Heart right ventricle (tissue), 16 donors: ENCODE measurements at places on chromosomes 5 and 9. TPM values are rescaled to one million over a fixed set of nuclear protein-coding genes. Genes with fewer than 3 reads are reported as not detected.
A peak's percentile ranks its signal among the peaks of the same experiment; 100 is the strongest.

GRCh38 chr9:80664327-80665210 lies 1024.8 kb downstream of the TLE1 start:
- no peak for DNase-seq

DNA sequence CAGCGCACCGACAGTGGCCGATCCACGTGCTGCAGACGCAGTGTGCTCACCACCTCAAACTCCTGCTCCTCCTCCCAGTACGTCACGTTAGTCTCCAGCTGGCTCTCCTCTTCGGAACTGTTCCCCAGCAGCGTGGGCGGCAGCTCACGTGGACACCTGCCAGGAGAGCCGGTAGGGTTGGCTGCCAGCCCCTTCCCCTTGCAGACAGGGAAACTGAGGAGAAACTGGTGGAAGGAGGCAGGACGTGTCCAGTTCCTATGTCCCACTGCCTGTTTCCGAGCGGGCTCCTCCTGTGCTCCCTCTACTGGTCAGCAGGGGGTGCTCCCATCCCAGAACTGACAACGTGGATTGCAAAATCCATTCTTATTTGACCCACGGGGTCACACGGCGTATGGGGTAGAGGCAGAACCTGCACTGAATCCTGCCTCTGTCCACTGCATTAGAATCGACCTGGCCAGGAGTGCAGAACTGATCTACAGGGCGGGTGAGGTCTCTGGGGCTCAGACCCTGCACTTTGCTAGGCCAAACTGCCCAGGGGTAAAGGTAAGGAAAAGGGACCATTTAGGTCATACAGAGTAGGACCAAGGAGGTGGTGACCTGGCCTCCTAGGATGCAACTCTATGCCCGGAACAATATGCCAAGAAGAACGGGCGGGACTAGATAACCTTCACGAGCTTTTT lies 25.7 kb downstream of the PDGFRB start:
- DNase-seq: peak; percentile 71

DNA sequence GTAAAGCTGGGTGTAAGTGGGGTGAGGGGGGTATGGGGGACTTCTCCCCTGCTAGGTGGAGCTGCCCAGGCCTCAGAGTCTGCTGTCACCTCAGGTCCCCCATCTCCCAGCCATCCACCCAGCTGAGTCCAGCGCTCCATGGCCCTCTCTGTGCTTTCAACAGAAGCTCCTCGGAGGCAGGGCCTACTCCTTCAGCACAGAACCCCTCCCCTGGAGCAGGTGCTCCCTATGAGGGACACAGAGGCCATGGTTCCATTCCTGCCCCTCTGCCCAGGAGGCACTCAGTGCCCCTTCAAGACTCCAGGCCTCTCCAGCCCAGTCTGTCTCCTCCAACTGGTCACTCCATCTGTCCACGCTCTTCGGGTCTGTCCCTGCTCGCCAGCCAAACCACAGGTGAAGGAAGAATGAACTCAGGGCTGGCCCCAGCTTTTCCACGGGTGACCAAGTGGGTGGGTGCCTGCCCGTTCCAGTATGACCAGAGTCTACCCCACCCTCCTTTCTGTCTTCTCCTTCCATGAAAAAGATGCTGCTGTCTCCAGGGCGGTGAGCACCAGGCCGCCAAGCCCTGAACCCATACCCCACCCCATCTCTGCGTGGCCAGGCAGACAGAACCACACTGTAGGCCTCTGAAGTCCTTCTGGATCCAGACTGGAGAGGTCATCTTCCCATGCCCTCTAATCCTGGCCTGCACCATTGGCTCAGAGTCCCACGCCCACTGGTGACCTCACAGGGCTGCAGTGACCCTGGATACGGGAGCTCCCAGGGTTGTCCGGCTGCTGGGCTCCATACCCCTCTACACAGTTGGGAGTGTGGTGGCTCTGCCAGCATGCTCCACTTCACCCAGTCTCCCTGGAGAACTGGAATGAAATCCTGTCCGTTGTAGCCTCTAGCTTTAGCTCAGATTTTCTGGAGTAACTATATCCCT lies 11.9 kb downstream of the GBGT1 start:
- no peak for DNase-seq

- DNase-seq: no peak
Observed at GRCh38 chr5:117504305-117504704, 929.7 kb upstream of the SEMA6A start.

DNA sequence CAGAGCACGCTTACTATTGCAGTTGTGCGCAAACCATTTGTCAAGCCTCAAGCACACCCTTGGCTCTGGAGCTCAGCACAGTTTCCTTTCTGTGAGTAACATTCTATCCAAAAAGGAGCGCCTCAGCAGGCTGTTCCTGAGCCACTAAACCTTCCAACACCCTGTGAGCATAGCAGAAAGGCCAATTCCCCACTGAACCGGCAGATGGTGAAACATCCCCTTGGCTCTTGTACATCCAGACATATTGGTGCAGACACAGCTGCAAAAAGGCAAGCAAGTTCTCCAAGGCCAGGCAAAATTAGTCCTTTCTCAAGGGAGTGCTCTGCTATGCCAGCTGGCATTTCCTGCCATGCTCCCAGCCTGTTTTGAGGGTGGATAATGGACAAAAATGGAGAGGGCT lies 44.1 kb upstream of the CEMIP2 start:
- DNase-seq: peak; percentile 18

GRCh38 chr9:35274993-35275392 lies 113.2 kb downstream of the UNC13B start:
- DNase-seq: no peak

- peak; percentile 72 for DNase-seq
Observed at GRCh38 chr5:1948663-1949191, 66.0 kb upstream of the IRX4 start.

Gene TMEM252
- 0.03 TPM for polyA plus RNA-seq

Gene ARL14EPL
- polyA plus RNA-seq: not detected

GRCh38 chr9:130663258-130663976 lies 977 bp upstream of the PRDM12 start:
- DNase-seq: no peak

Gene PHF24
- 0.07 TPM for polyA plus RNA-seq

- no peak for DNase-seq
Observed at GRCh38 chr5:168756453-168757391, 177.6 kb upstream of the PANK3 start.

Gene PTGDS
- 3,711 TPM for polyA plus RNA-seq
